Head of caudate nucleus (tissue), 42 donors: ENCODE measurements at places on chromosomes 11 and 22.
A peak's percentile ranks its signal among the peaks of the same experiment; 100 is the strongest.

DNA sequence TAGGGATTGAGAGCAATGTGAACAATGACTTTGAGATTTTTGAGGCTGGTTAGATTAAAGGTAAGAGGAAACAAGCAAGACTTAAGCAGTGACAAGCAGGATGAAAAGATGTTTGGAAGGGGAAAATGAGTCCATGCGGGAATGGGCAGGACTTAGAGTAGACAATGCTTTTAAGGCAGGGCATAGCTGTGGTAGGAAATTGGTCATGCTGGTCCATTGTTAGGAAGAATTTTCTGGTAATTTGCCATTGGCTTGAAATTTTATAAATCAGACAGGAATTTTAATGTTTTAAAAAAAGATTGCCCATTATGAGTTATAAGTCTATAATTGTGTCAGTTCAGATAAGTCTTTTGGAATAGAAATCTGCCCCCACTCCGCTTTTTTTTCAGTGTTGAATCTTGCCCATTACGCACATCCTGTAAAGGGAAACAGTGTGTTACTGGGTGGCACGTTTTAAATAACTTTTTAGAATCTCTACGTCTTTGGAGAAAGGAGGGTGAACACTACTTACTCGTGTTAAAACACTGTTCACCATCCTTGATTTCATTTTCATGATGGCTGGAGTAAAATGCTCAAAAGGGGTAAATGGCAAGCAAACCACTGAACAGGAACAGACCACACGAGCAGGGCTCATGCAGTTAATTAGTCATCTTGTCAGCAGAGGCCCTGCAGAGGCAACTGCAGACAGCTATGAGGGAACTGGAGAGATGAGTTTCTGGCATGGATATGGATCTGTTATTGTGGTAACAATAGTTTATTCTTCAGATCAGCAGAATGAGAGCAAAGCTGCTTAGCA, 25.0 kb downstream of the SWAP70 start:
- peak; percentile 81 for DNase-seq

- no peak for DNase-seq
Measured at GRCh38 chr11:126233391-126233790, 21.8 kb downstream of the FAM118B start.

GRCh38 chr11:69498614-69499175, 17.2 kb downstream of the LINC01488 start:
- no peak for DNase-seq

DNA sequence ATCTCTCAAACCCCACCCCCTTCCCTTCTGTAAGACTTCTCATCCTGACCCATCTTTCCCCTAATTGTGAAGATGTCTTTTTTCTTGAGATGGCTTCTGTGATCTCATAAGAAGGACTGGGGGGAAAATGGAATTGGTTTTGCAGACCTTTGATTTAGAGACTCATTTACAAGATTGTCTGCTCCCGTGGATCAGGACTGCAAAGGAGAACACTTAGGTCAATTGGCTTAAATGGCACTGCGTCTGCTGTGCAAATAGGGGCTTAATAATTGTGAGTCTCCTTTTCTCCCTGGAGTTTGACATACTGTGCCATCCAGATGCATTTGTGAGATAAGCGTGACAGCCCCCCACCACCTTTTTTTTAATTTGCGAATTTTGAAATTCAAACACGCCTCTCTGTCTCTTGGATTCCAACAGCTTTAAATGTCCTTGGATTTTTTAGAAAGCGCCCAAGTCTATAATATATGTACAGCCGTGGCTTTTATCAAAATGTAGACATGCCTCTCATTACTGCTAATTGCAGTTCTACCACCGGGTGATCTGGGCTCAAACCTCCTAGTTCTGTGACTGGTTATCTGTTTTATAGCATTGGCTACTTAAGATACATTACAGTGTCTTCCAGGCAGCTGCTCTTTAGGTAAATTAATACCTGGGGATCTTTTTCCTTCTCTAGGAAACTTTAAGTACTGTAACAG, 150.0 kb downstream of the DBX1 start:
- DNase-seq = no peak

DNA sequence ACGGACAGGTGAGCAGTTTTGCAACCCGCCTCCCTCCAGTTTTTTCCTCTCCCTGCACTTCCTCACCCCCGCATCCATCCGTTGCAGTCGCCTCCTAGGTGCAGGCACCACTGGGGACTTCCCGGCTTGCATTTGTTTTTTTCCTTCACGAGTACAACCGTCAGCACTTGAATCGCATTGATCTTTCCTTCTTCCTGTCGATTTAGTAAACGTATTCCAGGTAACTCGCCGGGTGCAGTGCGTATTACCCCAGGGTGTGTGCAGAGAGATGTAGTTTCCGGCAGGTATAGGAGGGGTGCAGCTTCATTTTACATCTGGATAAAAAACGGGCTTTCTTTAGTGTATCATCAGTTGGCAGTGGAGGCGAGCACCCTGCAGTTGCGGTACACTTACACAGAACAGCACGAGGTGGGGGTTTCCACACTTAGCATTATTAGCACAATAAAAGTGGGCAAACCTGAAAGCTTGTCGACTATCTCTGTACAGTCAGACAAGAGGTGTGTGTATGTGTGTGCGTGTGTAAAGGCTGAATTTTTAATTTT, at the start of gene SORL1-AS1:
Gene SORL1-AS1, minus strand, starts transcription at position 359 of the 542 bp plus-strand sequence.
- peak; percentile 33 for DNase-seq

- DNase-seq = no peak
Measured at GRCh38 chr11:90220391-90220790, 2.5 kb downstream of the CHORDC1 start.

DNA sequence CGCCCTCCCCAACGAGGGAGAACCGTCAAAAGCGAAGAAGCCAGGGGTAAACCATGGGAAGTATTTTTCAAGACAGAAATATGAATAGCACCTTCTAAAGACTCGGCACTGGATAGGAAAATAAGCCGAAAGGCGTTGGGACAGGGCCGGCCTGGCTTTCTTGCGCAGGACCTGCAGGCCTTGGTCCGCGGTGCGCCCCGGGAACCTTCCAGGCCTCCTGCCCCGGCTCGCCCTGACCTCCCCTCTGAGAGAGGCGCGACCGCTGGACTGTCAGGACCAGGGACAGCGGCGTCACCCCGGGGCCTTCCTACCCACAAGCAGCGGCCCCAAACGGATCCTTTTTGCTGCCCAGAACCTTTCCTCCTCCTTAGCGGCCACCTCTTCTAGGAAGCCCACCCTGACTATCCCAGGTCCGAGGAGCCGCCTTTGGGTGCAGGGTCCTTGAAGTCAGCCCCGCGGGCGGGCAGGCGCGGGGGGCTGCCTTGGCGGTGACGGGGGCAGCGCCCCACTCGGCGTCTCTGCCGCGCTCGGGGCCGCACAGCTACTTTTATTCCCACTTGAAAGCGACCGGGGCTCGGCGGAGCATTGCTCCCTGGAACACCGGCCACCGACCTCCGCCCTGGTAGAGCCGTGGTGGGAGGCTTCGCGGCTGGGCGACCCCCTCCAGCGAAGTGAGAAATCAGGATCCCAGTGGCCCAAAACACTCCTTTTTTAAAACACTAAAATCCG, 650 bp upstream of the MAPK11 start:
- DNase-seq = no peak

DNA sequence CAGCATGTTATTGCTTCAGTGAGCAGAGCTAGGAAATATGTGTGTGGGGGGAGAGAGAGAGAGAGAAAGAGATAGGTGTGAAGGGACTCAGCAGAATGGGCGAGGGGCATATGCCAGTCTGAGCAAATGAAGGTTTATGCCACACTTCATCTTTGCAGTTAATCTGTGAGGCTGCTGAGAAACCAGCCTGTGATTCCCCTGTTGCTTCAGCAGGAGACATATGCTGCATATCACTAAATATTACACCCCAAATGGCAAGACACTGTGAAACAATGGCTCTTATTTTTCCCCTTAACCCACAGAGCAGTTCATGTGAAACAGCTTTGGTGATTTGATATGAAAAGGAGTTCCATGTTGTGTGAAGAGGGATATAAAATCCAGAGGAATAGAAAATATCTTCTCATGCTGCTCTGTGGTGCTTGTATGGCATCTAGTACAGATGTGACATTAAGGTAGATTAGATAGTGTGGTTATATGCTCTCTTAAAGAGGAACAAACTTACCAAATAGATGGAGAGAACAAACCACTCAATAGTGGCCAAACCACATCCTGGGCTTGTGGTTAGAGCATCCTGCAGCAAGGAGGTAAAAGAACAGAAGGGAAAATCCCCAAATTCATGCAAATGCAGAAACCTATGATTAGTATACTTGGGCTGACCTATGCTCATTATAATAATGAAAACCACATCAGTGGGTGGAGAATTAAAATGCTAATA, 864.2 kb downstream of the FAM181B start:
- no peak for DNase-seq

DNA sequence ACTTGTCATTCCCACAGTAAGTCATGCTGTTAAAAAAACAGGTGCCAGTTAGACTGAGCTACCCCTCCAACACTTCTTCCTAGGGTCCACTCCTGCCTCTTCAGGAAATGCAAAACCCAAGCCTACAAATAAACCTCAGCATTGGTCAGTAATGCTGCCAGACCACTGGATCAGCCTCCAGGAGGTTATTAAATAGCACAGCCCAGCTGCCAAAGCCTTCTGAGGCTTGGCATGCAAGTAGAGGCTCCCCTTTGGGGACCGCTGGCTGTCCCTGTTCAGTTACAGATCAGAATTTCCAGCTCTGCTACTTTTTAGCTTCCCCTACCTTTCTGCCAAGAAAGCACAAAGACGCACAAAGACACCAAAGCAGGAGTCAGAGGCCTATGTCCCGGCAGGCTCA, 33.3 kb downstream of the ABTB2 start:
- no peak for DNase-seq
